ENCODE measurements at places on chromosomes 3 and 15.

DNA sequence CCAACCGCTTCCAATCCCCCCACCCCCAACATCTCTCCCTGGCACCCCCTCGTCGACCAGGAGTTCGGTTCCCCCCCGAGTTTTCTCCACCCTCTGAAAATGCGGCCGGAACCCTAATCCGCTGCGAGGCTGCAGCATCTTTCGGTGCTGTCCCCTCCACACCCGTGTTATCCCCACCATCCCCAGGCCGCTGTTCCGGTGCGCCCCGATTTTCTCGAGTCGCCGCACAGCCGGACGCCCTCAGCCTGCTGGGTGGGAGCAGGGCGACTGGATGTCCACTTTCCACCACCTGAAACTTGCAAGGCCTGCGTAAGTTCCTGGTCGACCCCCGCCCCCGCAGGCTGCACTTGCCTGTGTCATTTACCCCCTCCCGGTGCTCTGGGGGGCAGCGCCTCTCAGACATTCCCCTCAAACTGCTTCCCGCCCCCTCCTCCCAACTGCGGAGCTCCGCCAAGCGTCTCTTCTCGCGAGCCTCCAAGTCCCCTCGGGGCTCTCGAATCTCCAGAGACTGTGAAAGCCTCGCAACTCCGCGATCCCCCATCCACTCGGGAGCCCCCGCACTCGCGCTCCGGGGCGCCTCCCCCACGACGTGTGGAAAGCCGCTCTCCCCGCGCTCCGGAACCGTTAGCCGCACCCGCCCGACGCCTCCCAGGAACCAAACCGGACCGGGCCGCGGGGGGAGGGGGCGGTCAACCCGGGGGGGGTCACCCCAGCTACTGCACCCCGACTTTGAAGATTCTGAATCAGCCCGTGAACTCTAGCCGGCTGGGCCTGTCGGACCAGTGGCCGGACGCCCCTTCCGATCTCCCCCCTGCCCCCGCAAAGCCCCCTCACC lies 566 bp downstream of the ETV5 start:
- DNase-seq, result no peak

DNA sequence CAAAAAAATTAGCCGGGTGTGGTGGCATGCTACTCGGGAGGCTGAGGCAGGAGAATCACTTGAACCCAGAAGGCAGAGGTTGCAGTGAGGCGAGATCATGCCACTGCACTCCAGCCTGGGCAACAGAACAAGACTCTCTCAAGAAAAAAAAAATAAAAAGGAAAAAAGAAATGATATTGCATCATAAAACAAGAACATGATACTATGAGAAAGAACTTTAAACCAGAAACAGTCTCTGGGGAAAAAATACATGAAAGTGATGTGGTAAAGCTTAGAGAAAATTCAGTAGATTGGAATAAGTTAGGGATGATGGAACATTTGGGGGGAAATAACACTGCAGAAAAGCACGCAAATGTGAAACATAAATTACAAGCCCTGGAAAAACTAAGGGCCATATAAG lies 54.7 kb downstream of the CRYGS start:
- DNase-seq, result no peak

DNA sequence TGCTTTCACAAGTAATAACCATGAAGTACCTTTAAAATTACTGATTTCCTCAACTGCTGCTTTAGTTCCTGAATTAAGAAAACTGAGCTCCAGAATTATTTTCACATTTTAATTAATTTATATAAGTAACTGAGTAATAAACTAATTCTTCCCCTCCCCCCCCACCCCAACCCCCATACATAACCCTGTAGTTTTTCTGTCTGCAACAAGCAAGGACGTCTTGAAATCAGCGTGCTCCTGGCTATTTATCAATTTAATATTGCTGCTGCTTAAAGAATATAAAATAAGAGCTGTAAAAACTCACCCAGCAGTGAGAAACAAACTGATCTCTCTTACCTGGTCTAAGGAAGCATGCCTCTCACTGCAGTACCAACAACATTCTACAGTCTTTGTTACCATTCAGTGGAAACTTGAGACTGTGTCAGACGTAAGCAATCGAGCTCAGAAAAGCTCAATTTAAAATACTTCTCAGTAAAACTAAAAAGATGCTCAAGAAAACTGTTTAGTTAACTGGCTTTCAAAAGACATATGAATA lies 121.0 kb downstream of the TFDP2 start:
- peak; percentile 36 for DNase-seq

GRCh38 chr3:74559261-74559660 lies 55.2 kb downstream of the CNTN3 start:
- DNase-seq, result no peak

DNA sequence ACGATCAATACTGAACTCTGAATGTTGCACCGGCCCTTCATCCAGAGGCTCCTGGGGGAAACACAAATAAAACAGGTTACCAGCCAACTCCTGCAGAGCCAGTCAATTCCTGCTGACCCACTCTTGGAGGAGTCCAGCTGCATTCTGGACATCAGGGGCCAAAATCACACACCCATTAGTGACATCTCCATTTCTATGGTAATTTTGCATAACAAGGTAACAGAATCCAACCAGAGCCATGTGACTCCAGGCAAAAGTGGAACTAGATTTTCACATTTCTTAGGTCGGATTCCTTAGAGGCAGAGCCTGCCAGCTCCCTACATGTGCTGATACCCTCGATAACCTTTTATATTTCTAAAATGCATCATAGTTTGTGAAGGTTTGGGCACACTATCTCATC lies 119.2 kb upstream of the CTNNB1 start:
- DNase-seq, result no peak

DNA sequence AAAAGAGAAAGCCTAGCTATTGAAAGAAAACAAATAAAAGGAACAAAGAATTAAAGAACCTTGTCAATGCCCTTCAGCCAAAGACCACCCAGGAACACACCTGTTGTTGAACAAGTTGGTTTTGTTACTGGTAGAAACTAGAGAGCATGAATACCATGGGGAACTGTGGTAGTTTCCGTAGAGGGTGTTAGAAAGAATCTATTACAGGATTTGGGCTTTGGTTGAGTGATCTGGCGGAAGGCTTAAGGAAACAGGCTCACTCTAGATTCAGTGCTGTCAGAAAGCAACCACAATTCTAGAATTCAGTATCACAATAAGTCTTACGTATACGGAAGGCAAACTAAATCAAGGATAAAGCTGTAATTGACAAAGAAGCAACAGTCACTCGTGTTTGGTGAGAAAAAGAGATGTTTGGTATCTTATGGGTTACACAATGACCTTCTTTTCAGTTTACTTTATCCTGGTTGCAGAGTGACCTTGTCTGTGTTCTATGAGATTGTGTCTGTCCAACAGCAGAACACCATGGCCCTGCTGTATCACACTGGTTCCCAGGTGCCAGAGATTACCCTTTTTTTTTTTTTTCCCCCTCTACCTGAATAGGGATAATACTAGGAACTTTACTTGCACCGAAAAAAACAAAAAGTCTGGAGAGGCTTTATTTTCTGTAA lies 265.9 kb downstream of the SHQ1 start:
- DNase-seq, result no peak

- DNase-seq, result no peak
These were observed 125.9 kb downstream of the ATP10A start for GRCh38 chr15:25737218-25737643.

DNA sequence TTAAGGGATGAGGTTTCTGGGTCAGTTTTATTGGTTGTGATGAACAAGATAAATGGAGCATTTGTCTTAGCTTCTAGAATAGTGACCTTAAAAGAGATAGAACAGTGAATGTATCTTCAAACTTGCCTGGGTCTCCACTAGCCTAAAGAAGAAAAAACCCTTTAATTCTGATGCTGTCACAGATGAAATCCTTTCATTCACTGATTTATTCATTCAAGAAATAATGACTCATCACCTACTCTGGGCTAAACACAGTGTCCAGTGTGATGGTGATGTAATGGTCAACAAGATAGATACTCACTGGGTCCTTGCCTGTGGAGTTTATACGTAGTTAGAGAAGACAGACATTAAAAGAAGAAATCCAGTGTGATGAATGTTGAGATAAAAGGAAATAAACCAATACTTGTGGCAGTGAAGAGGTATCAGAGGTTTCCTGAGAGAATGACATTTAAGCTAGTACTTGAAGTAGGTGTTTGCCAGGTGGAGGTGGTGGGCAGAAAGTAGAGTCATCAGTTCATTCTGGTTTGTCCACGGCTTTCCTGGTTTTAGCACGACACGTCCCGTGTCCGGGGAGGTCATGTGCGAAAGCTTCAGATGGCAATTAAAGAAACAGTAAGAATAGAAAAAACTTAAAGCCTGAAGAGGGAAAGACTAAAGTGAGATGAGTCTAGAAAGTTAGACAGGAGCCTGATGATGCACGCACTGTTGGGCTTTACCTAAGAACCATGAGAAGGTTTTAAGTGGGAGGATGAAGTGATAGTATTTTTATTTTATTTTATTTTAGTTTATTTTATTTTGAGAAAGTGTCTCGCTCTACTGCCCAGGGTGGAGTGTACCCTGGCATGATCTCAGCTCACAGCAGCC lies 18.5 kb downstream of the PAK2 start:
- no peak for DNase-seq

GRCh38 chr15:88255087-88255483 lies 1.5 kb downstream of the NTRK3 start:
- no peak for DNase-seq

- DNase-seq, result no peak
These were observed at the start of gene HOMER2 for GRCh38 chr15:82952158-82953081. HOMER2 (minus strand) TSS chr15:82952720; CDS start chr15:82952535, 185 bp downstream.

GRCh38 chr3:64961301-64961700 lies 273.5 kb upstream of the ADAMTS9 start:
- DNase-seq, result no peak

- no peak for DNase-seq
These were observed 61.0 kb downstream of the BFSP2 start for GRCh38 chr3:133460809-133461208.

DNA sequence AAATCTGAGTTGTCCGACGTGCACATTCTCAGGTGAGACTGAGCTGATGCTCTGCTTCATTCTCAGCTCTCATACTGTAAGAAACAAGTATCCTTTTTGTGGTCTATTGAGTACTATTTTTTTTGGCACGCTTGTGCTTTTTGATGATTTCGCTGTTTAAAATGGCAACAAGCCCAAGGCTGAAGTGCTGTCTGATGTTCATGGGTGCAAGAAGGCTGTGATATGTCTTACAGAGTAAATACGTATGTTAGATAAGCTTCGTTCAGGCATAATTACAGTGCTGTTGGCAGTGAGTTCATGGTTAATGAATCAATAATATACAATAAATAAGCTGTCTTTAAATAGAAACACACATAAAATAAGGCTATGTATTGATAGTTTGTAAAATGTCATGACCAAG lies 27.2 kb downstream of the AQR start:
- DNase-seq, result no peak

DNA sequence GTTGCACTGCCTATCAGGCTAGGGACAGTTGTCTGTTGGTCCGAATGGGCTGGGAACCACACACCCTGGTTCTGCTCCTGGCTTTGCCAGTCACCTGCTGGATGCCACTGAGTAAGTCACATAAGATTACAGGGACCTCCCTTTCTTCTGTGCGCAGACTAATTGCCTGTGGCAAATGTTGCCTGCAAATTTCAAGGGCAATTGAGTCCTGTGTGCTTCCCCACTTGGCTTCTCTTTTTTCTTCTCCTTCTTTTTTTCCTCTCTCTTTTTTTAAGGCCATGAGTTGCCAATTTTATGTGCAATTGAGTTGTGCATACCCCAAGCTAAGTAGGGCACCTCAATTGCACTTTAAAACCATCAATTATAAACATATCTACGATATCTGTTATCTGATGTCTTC lies 963.4 kb downstream of the MCTP2 start:
- no peak for DNase-seq

GRCh38 chr3:186869253-186870100 lies 27.0 kb downstream of the ADIPOQ start:
- DNase-seq, result no peak

DNA sequence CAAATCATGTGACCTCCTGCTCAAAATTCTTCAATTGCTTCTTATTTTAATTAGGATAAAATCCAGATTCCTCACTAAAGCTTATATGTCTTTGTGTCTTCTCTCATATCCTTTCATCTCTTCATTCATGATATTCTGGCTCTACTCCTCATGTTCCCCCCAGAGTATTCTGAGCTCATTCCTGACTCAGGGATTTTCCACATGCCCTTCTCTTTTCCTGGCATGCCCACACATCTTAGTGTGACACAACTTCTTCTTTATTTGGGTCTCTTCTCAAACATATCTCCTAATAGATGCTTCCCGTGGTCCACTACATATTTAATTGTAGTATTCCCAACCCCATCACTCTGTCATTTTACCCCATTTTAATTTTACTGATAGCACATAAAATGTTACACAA lies 15.2 kb upstream of the MBNL1 start:
- no peak for DNase-seq

GRCh38 chr3:27166888-27167287 lies 202.3 kb downstream of the NEK10 start:
- no peak for DNase-seq

DNA sequence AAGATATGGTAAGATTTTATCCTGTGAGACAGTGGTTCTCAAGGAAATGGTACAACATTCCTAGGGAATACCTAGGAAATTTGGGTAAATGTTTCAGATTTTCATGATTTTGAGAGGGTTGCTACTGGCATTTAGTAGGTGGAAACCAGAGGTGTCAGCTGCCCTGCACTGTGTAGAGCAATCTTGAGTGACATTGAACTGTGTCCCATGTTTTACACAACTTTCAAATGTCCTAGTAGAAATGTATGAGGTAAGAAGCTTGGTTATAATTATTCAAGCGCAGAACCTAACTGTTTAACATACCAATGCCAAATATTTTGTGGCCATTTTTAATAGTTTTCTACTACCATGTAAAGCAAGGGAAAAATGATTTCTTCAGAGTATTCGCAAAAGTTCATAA lies 120.4 kb downstream of the GADL1 start:
- no peak for DNase-seq

GRCh38 chr3:13336592-13336991 lies 83.5 kb downstream of the NUP210 start:
- no peak for DNase-seq
